ENCODE measurements at places on chromosomes 6 and 20.

DNA sequence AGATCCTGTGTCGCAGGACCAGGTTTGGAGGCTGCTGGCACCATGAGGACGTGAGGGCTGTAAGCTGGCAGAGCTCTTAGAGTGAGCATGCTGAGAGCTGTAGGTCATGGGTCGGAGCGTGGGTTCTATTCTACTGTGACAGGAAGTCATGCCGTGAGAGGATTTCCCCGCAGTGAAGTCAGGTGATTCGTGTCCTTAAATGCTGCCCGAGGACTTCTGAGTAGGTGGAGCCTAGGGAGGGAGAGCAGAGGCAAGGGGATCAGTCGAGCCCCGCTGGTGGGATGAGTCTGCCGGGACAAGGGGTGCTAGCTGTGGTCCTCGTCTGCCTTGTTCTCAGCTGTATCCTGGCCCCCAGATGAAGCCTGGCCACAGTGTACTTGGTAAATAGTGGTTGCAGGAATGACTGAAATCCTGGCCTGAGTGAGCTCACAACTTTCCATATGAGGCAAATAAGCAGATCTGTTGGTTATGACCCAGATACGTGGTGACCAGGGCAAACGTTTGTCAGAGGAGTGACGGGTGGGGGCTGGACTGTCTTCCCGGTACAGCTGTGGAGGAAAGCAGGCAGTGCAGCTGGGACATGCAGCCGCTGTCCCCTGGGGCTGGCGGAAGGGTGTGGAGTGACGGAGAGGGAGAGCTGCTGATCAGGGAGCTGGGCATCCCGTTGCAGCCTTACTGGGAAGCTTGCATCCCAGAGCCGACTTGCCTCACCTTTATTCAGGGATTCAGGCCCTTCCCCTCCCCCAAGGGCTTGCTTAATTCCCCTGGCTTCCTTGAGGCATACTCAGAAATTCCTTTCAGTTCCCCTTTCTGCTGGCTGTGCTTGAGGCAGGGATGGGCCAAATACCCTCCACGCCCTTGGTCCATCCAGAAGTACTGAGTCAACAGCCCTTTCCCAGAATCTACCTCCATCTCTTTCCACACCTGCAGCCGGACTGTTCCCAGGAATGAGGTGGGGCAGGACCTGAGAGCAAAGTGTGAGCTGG is 250.9 kb upstream of the RREB1 start:
- peak; percentile 53 for DNase-seq

GRCh38 chr6:135116571-135116970 is 61.9 kb upstream of the HBS1L start:
- DNase-seq: no peak

- peak; percentile 70 for DNase-seq
Measured at GRCh38 chr6:7216941-7217621, 95.9 kb downstream of the SSR1 start.

DNA sequence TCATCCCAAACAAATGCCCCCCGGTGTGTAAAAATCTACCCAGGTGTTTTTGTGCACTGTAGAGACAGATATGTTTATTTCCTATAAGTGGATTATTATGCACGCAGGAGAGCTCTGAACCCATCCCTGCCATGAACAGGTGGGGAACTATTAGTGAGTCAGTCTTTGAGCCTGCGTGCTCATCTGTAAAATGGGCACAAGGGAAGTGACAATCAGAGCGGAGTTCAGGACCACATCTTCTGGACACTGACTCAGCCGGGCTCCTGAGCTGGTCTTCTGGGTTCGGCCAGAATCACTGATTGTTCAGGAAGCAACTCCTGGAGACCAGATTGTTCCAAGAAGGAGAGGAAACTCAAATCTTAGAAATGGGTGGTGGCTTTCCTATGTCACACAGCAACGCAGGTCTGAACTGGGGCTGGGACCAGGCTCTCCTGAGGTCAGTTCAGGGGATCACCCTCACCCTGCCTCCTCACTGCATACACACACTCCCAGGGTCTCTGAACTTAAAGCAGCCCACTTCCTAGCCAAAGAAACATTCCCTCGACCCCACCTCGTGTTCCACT is 27.3 kb upstream of the TGM2 start:
- no peak for DNase-seq

- peak; percentile 78 for DNase-seq
Measured at GRCh38 chr20:62156592-62157386, 13.2 kb downstream of the SS18L1 start.

- no peak for DNase-seq
Measured at GRCh38 chr6:154491567-154492470, 18.7 kb downstream of the CNKSR3 start.

GRCh38 chr6:16446273-16446672 is 207.9 kb downstream of the GMPR start:
- DNase-seq: no peak

- DNase-seq: no peak
Measured at GRCh38 chr6:33677143-33677660, 34.3 kb downstream of the UQCC2 start.

- no peak for DNase-seq
Measured at GRCh38 chr20:36262440-36262839, 26.2 kb downstream of the AAR2 start.

DNA sequence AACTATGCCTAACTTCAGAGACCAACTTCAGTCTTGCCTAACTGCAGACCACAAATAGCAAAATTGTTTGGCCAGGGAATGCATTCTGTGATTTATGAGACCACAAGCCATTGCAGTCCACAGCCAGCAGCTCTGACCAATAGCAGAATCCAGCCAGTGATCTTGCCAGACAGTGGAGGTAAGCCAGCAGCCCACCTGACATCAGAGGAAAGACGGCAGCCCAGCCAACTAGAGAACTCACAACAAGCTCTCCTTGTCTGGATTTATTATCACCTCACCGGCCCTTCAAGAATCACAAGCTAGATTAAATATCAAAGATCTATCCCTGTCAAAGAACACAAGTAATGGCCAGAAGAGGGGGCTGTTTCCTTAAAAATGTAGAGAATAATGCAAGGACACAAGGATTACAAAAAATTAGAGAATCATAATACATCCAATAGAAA is 66.5 kb upstream of the SLC35F1 start:
- peak; percentile 6 for DNase-seq
